NCI-H1105 (cell line): ENCODE measurements at places on chromosomes 6 and 20.

GRCh38 chr20:609371-609964 lies 641 bp downstream of the TCF15 start:
- no peak for DNase-seq

- peak; percentile 76 for DNase-seq
Observed at GRCh38 chr6:12869816-12870432, 153.4 kb downstream of the PHACTR1 start.

- no peak for DNase-seq
Observed at GRCh38 chr6:21597801-21598673, 4.5 kb downstream of the SOX4 start.

DNA sequence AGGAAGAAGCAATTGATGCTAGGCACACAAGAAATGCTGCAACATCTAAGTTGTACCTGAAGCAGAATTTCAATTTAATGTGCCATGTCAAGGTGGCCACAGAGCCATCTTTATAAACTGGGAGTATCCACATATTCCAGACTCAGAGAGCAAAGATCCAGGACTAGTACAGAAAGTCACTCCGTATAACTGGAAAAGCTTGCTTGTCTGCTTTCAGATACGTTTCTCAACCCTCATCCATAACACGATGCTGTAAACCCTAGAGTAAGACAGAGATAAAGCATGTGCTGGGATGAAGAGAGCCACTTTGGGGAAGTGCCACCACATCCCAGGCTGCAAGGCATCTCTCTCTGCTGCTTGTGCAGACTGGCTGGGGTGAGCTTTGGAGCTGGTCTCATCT lies 134.7 kb downstream of the PACRG start:
- DNase-seq, result no peak

- DNase-seq, result no peak
Observed at GRCh38 chr6:137167702-137168377, 5.6 kb downstream of the IL22RA2 start.

GRCh38 chr6:26362836-26363220 lies 2.2 kb upstream of the BTN3A2 start:
- DNase-seq, result no peak

DNA sequence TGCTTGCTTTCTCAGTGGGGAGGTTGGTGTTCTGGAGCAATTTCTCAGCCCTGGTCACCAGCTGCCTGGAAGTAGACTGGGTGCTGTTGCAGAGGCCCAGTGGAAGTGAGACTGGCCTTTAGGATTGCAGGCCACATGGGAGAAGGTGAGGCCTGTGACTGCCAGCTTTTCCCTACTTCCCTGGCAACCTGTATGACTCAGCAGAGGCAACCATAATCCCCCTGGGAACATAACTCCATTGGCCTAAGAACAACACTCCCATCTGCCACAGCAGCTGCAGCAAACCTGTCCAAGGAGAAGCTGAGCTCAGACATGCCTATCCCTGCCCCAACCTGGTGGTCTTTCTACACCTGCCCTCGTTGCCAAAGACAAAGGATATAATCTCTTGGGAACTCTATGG lies 473.5 kb upstream of the SPTLC3 start:
- no peak for DNase-seq

DNA sequence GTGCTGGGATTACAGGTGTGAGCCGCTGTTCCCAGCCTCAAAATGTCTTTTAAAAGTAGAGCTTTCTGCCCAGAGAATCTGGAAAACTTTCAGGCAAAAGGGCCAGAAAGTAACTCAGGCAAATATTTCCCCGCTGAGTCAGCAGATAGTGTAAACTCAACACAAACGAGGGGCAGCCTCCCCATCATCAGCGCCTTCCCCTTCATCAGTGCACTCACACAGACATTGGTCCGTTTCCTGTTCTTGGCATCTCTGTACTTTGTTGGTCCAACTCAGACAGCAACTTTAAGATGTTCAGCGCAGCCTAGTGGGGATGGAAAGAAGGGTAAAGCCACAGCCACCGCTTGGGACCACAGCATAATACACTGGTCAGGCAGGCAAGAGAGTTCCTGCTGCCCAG lies 69.5 kb downstream of the CSE1L start:
- DNase-seq, result no peak

DNA sequence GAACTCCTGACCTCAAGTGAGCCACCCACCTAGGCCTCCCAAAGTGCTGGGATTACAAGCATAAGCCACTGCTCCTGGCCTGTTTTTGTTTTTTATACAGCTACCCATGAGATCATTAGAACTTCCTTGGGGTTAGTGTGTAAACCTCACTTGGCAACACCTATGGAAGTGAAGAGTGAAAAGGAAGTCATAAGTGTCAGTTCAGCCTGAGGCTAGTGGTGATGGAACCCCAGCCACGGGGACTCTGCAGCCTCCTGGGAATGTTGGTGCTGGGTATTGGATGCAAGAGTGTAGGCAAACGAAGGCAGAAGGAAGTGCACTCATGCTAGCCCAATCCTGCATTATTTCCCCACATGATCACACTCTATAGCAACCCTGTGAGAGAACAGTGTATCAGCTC lies 33.6 kb upstream of the FUCA2 start:
- DNase-seq, result no peak

DNA sequence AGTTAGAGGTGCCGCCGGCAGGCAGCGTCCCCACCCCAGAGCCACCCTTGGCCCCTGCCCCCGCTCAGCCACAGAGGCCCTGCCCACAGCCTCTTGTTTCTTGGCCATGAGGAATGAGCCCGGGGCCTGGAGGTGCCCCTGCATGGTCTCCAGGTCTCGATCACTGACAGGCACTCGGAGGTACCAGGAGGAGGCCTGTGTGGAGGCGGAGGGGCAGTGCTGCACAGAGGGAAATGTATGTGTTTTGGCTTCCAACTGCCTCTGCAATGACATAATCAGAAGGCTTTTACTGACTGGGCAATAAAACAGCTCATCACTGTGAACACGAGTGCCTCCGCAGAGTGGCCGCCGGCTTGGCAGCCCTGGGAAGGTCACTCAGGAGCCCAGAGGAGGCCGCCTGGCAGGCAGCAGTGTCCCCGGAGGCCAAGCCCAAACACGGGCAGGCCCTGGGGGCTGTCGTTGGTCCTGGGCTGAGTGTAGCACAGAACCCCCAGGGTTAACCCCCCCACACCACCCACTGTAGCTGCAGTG lies 61.1 kb upstream of the GATA5 start:
- no peak for DNase-seq

- no peak for DNase-seq
Observed at GRCh38 chr6:43917878-43918382, 147.9 kb downstream of the VEGFA start.

GRCh38 chr6:88964509-88964908 lies 1.1 kb upstream of the RNGTT start:
- DNase-seq, result no peak

DNA sequence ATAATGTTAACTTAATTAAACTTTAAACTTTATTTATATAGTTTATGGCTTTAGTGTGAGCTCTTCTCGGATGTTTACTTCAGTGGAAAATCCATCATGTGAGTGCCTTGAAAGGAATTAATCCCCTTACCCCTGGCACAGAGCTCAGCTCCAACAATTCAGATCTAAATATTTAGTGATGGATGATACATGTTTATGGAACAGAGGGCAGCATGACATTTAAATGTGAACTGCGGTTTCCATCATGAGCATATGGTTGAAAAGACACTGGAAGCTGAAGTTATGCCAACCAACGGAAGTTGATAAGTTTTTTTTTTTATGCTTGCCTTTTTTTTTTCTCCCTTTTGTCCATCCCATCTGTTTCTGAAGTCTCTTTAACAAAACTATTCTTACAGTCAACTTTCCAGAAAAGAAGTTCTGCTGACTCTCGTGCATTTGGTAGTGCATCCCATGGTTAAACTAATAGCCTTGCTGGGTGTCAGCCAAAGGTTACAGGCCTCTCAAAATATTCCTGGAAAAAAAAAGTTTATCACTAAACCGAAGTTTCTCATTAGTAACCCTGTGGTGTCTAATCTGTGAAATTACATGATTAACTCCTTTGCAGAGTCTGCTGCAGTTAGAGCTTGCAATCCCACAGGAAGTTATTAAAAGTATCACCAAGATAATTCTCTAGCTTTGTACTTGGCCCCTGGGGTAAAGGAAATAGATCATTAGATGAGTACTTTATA lies 243.9 kb upstream of the TCF21 start:
- DNase-seq, result no peak

DNA sequence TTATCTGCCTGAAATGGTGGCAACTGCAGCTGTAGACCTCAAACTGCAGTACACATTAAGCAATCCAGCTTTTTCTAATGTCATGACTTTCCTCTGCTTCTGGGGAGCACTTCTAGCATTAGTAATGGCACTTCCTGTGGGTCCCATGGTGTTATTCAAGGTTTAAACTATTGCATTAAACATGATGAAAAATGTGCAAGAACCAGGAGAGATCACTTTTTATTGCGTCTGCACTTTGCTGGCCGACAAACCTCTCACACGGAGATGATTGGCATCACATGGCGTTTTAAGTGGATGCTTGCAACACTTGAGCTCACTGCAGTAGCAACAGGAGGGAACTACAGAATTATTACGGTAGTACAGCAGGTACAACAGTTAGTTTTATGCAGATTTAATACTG lies 148.4 kb downstream of the HIVEP2 start:
- DNase-seq, result peak; percentile 33

DNA sequence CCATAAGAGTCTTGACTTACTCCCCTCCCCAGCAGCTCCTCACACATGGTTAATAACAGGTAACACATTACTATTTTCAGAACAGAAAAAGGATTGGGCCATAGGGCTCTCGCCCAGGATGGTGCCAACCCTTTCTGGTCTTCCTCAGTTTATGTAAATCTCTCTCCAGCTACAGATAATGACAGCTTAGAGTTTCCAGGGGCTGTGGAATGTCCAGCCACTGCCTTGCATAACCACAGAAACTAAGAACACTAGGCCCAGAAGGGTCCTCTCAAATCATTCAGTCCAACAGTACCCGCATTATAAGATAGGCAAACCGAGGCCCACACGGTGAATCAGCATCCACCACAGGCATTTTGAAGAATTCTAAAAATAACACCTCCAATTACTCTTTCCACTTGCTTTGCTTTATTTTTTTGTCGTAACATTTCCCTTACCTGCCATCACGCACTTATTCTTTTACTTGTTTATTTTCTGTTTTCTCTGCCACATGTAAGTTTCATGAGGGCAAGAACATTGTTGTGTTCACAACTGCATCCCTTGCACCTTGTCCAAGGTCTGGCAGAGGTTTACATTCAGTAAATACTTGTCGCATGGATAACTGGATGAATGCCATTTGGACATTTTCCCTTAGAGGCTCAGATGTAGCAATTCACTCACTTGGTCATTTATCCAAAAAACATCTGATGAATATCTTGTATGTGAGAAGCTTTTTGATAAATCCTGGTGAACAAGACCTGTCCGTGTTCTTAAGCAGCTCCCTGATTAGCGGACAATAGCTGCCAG lies 6.4 kb upstream of the SDC4 start:
- no peak for DNase-seq

DNA sequence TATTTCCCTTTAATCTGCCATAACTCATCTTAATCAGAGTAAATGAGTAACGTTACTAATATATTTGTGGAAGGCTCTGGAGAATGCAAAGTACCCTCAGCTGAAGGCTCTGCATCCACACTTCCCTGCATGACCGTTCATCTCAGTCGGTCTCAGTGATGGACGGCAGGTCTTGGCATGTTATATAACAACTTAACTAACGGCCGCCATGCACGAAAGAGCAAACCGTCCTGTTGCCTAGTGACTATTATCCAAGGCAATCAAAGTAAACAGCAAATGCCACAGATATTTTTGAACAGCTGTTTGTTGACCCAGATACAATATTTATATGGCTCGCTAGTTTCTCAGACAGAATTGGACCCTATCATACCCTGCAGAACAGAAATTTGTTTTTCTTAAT lies 194.9 kb upstream of the SMLR1 start:
- DNase-seq, result peak; percentile 87

DNA sequence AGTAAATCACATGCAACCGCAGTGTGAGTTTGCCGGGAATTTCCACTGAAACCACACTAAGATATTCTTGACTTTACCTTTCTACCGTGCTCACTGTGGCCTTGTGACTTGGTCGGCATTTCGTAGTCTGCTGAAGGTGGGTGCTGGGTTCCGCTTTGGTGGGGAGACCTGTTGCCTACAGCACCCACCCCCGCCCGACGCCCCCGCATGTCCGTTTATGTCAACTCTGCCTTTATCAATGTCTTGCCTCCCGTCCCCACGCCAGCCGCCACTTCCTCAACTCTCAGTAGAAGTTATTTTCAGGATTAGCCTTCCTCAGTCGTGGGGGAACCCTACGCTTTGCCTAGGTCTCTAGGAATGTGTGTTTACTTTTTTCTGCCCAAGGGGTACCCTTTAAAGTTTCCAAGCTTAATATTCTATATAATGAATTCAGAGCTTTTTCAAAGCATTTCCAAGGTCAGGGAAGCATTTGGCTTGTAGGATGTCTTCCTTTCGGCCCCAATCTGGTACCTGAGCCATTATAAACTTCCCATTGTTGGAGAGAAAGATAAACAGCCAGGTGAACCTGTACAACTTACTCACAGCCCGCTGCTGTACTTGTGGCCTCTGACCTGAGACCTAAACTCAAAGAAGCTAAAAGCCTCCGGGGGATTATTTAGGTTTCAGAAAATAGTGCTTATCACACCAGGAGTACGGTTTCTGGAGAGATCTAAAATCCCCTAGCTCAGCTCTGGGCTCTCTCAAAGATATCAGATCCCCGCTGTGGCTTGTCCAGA lies 54.2 kb downstream of the TBC1D7 start:
- DNase-seq, result no peak

- DNase-seq, result peak; percentile 79
Observed at GRCh38 chr6:116268589-116269293, 11.0 kb downstream of the TSPYL1 start.
